ENCODE measurements at places on chromosomes 6 and 20. TPM values are rescaled to one million over a fixed set of nuclear protein-coding genes. Genes with fewer than 3 reads are reported as not detected.

DNA sequence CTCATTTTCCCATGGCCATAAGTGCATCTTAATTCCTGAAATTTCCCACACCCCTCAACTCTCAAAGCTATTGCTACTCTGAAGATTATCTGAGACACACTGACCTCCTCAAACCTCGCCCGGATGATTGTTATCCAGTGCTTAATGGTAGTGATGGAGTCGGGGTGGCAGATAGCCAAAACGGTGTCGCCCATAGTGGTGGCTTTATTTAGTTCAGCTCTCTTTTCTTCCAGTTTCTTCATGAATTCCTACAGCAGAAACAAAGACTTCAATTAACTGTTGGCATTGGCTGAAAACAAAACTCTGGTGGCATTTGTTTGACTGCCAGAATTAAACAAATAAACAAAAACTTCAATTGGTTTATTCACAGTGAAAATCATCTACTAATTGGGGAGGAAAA, 165.4 kb downstream of the DST start:
- H3K36me3 ChIP-seq: peaks cover 45% of the 10 kb centered on the region
- H3K4me3 ChIP-seq: no peak overlapping the region
- no peaks in the 10 kb centered on the region for H3K27me3 ChIP-seq
- H3K27ac ChIP-seq: no peak overlapping the region
- H3K4me1 ChIP-seq: peaks cover 20% of the 10 kb centered on the region

DNA sequence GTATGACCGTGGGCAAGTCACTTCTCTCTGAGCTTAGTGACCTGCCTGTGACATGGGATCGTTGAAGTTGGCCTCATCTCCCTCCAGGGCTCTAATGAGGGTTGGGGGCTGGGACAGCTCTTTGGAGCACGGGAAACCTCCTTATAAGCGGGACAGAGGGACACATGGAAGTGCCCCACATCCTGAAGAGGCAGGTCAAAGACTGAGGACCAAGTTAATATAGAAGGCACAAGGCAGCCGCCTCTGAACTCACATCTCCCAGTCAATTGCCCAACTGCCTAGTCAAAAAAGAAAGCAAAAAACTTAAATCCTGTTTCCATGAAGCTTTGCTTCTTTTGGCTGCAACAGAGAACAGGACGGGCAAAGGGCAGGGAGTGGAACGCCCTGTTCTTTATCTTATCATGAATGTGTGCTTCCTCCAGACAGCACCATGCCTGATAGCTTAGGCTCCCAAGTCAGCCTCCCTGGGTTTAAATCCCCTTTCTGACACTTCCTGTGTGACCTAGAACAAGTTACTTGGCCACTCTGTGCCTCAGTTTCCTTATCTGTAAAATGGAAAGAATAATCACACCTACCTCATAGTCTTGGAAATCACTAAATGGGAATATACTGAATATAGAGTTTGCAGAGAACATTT, 27.1 kb downstream of the LBP start:
- H3K27ac ChIP-seq: peak overlapping the region; percentile 3
- peaks cover 3% of the 10 kb centered on the region for H3K4me1 ChIP-seq
- no peak overlapping the region for H3K4me3 ChIP-seq
- no peak for DNase-seq
- H3K36me3 ChIP-seq: no peaks in the 10 kb centered on the region
- no peaks in the 10 kb centered on the region for H3K27me3 ChIP-seq

DNA sequence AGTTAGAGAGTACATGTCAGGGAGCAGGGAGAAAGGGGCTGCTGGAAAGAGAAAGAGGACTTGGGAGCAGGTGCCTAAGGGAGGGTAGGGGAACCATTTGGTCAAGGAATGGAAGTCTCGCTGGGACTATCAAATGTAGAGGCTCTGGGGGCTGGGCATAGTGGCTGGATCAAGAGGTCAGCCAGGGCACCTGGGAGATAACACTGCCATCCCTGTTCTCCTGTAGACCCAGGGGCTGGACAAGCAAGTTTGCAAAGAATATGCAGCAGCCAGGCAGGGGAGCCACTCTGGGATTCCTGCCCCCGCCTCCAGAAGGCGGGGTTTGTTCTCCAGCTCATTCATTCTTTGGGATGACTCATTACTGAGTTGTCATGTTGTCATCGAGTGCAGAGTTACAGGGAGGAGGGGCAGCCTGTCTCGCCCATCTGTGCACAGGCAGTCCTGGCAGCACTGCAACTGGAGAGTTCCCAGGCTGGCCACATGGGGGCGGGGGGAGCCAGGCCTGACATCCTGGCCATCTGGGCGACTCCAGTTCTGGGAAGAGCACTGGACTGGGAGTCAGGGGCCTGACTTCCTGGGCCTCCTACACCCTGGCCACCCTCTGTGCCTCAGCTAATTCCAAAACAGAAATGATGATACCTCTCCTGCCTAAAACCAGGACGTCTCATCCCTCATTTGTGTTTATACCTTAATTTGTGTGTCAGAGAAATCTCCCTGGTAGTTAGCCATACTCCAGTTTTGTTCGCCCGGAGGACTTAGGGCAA, 28.2 kb upstream of the ZFAND3 start:
- no peaks in the 10 kb centered on the region for H3K36me3 ChIP-seq
- no peaks in the 10 kb centered on the region for H3K27me3 ChIP-seq
- no peak overlapping the region for H3K4me3 ChIP-seq
- no peaks in the 10 kb centered on the region for H3K4me1 ChIP-seq
- DNase-seq: peak; percentile 94

GRCh38 chr6:105573138-105573537, 170.3 kb upstream of the PREP start:
- no peaks in the 10 kb centered on the region for H3K4me1 ChIP-seq
- H3K27me3 ChIP-seq: no peaks in the 10 kb centered on the region
- no peaks in the 10 kb centered on the region for H3K36me3 ChIP-seq
- H3K27ac ChIP-seq: no peak overlapping the region
- H3K4me3 ChIP-seq: no peak overlapping the region

DNA sequence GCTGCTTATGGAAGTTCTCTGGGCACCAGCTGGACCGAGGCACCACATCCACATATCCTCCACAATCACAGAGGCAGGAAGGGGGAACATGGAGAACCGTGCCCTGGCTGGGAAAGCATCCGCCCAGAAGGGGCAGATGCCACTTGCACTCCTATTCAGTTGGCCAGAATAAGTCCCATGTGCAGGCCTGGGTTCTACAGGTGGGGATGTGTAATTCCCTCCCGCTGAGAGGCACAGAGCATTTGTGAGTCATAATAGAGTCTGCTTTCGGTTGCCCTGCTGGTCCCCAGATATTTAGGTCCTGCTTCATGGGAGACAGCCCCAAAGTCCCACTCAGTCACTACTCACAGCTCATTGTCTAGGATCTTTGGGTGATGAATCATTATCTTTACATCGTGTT, 104.0 kb downstream of the PHACTR3 start:
- no peak for DNase-seq
- no peaks in the 10 kb centered on the region for H3K27me3 ChIP-seq
- H3K4me3 ChIP-seq: no peak overlapping the region
- H3K4me1 ChIP-seq: no peaks in the 10 kb centered on the region
- H3K27ac ChIP-seq: no peak overlapping the region

- H3K4me1 ChIP-seq: no peaks in the 10 kb centered on the region
- H3K27me3 ChIP-seq: peaks cover 13% of the 10 kb centered on the region
- H3K36me3 ChIP-seq: no peaks in the 10 kb centered on the region
- H3K4me3 ChIP-seq: no peak overlapping the region
- H3K27ac ChIP-seq: no peak overlapping the region
- DNase-seq: no peak
Measured at GRCh38 chr20:2195614-2196013, 94.0 kb downstream of the STK35 start.

DNA sequence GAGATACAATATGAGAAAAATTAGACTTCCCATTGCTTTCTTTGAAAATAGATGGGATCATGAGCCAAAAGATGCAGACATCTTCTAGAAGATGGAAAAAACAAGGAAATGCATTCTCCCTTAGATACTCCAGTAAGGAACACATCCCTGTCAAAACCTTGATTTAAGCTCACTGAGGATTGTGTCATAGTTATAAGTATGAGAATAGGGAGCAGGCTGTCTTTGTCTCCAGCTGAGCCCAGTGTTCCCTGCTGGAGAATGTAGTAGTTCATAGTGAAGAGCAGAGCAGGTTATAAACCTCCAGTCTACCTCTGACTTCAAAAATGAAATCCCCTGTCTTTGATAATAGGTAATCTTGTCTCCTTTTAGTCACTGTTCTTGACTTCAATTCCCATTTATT, 589.9 kb downstream of the PHF3 start:
- no peak for DNase-seq
- H3K36me3 ChIP-seq: no peaks in the 10 kb centered on the region
- no peak overlapping the region for H3K27ac ChIP-seq
- no peaks in the 10 kb centered on the region for H3K27me3 ChIP-seq
- no peak overlapping the region for H3K4me3 ChIP-seq

DSP gene
- polyA plus RNA-seq: 81.9 TPM

GRCh38 chr20:3751675-3752385, 15.7 kb downstream of the ADISSP start:
- no peaks in the 10 kb centered on the region for H3K4me1 ChIP-seq
- DNase-seq: peak; percentile 69
- no peak overlapping the region for H3K27ac ChIP-seq
- H3K36me3 ChIP-seq: peaks cover 53% of the 10 kb centered on the region
- no peaks in the 10 kb centered on the region for H3K27me3 ChIP-seq

CST11 gene
- not detected for polyA plus RNA-seq

- no peaks in the 10 kb centered on the region for H3K27me3 ChIP-seq
- no peak overlapping the region for H3K27ac ChIP-seq
- no peak for DNase-seq
Measured at GRCh38 chr6:147639279-147639678, 130.8 kb downstream of the SAMD5 start.

- H3K4me1 ChIP-seq: peaks cover 8% of the 10 kb centered on the region
- no peaks in the 10 kb centered on the region for H3K27me3 ChIP-seq
- H3K4me3 ChIP-seq: no peak overlapping the region
- DNase-seq: no peak
- peak overlapping the region; percentile 2 for H3K27ac ChIP-seq
Measured at GRCh38 chr6:89372506-89372901, 20.0 kb upstream of the UBE2J1 start.

GRCh38 chr6:17527076-17527475, 73.0 kb upstream of the FAM8A1 start:
- no peaks in the 10 kb centered on the region for H3K4me1 ChIP-seq
- no peak overlapping the region for H3K4me3 ChIP-seq

RIPOR2 gene
- polyA plus RNA-seq: 1.9 TPM

ECT2L gene
- polyA plus RNA-seq: 0.19 TPM

ZBTB12 gene
- 2.2 TPM for polyA plus RNA-seq

- H3K4me1 ChIP-seq: no peaks in the 10 kb centered on the region
- H3K36me3 ChIP-seq: no peaks in the 10 kb centered on the region
- no peak for DNase-seq
- H3K27me3 ChIP-seq: no peaks in the 10 kb centered on the region
Measured at GRCh38 chr6:122652431-122652830, 42.2 kb downstream of the PKIB start.

NTSR1 gene
- polyA plus RNA-seq: 0.01 TPM

DNA sequence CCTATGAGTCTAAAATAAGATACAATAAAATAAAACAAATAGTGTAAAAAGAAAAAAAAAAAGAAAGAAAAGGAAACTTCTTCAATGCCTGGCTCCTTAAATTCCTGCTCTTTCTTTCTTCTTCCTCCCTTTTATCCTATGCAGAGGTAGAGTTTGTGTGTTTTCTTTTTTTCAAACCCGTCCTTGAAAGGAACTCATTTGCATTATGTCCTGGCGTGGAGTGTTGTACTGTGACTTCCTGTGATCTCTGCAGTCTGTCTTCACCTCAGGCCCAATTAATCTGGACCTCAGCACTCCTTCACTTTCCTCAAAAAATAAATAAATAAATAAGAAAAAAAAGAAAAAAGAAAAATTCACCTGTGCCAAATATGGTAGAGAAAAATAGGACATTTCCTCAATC, 541.9 kb upstream of the SPTLC3 start:
- H3K27me3 ChIP-seq: no peaks in the 10 kb centered on the region
- no peaks in the 10 kb centered on the region for H3K4me1 ChIP-seq
- no peak for DNase-seq
- no peak overlapping the region for H3K4me3 ChIP-seq
- no peaks in the 10 kb centered on the region for H3K36me3 ChIP-seq
- H3K27ac ChIP-seq: no peak overlapping the region

- H3K4me3 ChIP-seq: no peak overlapping the region
- peaks cover 26% of the 10 kb centered on the region for H3K4me1 ChIP-seq
- no peak for DNase-seq
- H3K27ac ChIP-seq: no peak overlapping the region
- no peaks in the 10 kb centered on the region for H3K27me3 ChIP-seq
Measured at GRCh38 chr6:110653381-110653780, 161.9 kb downstream of the CDK19 start.

GRCh38 chr20:34896086-34896621, 19.7 kb downstream of the ACSS2 start:
- H3K27me3 ChIP-seq: no peaks in the 10 kb centered on the region
- peak; percentile 52 for DNase-seq
- H3K4me3 ChIP-seq: no peak overlapping the region
- H3K36me3 ChIP-seq: no peaks in the 10 kb centered on the region
- peak overlapping the region; percentile 27 for H3K27ac ChIP-seq
- peaks cover 35% of the 10 kb centered on the region for H3K4me1 ChIP-seq

DNA sequence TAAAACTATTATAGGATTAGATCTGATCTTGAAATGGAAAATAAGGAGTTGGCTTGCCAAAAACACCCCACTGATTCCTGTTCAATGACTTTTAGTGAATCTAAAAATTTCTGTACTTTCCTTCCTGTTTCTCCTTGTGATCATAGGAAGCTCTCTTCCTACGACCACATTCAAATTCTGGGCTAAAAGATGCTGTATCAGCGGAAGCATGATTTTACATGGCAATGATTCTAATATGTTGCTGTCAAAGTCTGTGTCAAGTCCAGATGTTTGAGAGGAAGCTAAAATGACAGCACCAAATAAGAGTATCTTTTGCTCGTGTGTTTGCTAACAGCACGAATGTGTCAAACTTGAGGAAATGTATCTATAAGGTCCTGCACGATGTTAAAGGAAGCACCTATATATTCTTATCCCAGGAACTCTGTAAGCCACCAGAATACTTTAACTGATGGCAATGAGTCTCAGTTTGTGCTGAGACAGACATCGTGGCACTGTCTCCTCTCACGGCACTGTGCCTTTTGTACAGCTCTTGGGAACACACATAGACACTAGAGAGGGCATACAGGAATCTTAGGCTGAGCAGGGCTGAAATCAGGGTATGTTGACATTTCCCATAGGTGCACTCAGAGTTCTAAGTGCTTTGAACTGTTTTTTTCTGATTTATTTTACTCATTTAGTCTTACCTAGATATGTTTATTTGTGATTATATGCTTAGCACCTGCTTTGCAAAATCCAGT, 24.9 kb upstream of the MAP3K4 start:
- H3K27ac ChIP-seq: no peak overlapping the region
- H3K4me3 ChIP-seq: no peak overlapping the region
- DNase-seq: no peak
- no peaks in the 10 kb centered on the region for H3K36me3 ChIP-seq
- H3K4me1 ChIP-seq: no peaks in the 10 kb centered on the region
